T-helper 2 cell treated with Interferon-gamma antibody and Interleukin-4, amounts not matched to agents 100 ng/mL and 5 ng/mL, for 36 hours (primary cell): ENCODE measurements at places on chromosomes 6 and 20. TPM values are rescaled to one million over a fixed set of nuclear protein-coding genes. Genes with fewer than 3 reads are reported as not detected.

The HLA-DPA1 gene
- total RNA-seq, result 119 and 125 TPM in 2 replicates

The EDN3 gene
- total RNA-seq, result 0.09 and 0.16 TPM in 2 replicates

The PAK5 gene
- total RNA-seq, result not detected in 2 replicates

The KHDC1 gene
- total RNA-seq, result 6.5 and 7.2 TPM in 2 replicates

The SPEF1 gene
- total RNA-seq, result 0.32 TPM in 2 replicates

The GTF2H4 gene
- 29.8 and 32.1 TPM in 2 replicates for total RNA-seq
